Central memory CD8-positive, alpha-beta T cell (primary cell): ENCODE measurements at places on chromosomes 1 and 21.
A peak's percentile ranks its signal among the peaks of the same experiment; 100 is the strongest.

GRCh38 chr21:39648879-39649278, 36.1 kb downstream of the B3GALT5 start:
- no peak overlapping the region for H3K27ac ChIP-seq
- H3K36me3 ChIP-seq, result no peaks in the 10 kb centered on the region
- no peaks in the 10 kb centered on the region for H3K27me3 ChIP-seq
- H3K4me3 ChIP-seq, result no peak overlapping the region
- H3K4me1 ChIP-seq, result no peaks in the 10 kb centered on the region

- no peaks in the 10 kb centered on the region for H3K4me1 ChIP-seq
- no peaks in the 10 kb centered on the region for H3K27me3 ChIP-seq
- no peak overlapping the region for H3K4me3 ChIP-seq
Measured at GRCh38 chr1:119139857-119140176, 636 bp downstream of the WARS2 start.

DNA sequence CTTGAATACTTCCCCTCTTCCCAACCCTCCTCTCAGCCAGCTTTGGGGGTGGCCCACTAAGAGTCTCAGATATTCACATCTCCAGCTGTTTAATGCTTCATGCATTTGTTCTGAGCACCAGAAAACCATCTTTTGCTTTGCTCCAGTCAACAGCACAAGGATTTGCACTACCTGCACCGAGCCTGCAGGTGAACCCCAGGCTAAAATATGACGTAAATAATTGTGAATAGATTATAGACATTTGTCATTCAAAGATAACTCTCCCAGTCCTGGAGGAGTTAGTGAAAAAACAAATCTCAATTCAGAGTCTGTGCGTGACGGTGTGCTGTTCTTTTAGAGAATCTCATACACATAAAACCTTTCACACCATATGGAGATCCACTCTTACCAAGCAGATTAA, 7.4 kb downstream of the CD247 start:
- peak overlapping the region; percentile 27 for H3K4me3 ChIP-seq
- no peaks in the 10 kb centered on the region for H3K27me3 ChIP-seq
- peaks cover 76% of the 10 kb centered on the region for H3K4me1 ChIP-seq
- peaks cover 59% of the 10 kb centered on the region for H3K36me3 ChIP-seq
- no peak for DNase-seq

- no peak for DNase-seq
- no peaks in the 10 kb centered on the region for H3K27me3 ChIP-seq
Measured at GRCh38 chr1:77716065-77716464, 33.6 kb upstream of the ZZZ3 start.

DNA sequence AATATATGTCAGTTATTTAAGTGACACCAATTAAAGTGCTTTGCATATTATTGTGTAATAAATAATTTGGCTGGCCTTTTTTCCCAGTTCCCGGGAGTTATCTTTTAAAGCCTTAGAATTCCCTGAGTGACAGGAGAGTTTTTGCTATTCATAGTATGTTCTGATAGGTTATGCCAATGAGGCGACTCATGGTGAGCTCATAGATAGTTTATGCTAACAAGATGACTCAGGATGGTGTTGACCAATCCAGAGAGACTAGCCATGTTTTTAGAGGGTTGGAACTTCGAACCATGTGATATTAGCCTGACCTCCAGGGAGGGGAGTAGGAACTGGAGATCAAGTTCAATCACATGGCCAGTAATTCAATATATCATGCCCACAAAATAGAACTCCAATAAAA, 310.8 kb downstream of the USP25 start:
- H3K36me3 ChIP-seq, result no peaks in the 10 kb centered on the region
- H3K4me1 ChIP-seq, result no peaks in the 10 kb centered on the region
- DNase-seq, result no peak

DNA sequence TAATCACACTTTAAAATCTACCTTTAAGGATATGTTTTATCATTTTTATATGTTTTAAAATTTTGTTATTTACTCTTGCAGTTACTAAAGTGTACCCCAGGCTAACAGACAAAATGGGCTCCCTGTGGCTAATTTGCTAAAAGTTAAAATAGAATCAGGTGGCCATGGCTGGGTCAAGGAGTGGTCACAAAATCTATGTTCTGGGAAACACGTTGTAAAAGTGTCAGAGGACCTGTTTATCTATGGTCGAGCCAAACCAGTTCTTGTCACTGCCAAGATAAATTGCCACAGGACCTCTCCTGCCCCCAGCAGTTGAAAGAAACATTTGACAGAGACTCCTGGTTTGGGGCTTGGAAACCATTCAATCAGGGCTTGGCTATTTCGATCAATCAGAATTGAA, 21.2 kb upstream of the TTLL7 start:
- DNase-seq, result no peak
- H3K4me3 ChIP-seq, result no peak overlapping the region
- H3K36me3 ChIP-seq, result no peaks in the 10 kb centered on the region
- no peak overlapping the region for H3K27ac ChIP-seq
- peaks cover 5% of the 10 kb centered on the region for H3K27me3 ChIP-seq
- no peaks in the 10 kb centered on the region for H3K4me1 ChIP-seq

GRCh38 chr1:184060316-184060715, 8.8 kb downstream of the TSEN15 start:
- peaks cover 11% of the 10 kb centered on the region for H3K36me3 ChIP-seq
- H3K4me3 ChIP-seq, result no peak overlapping the region
- H3K27ac ChIP-seq, result no peak overlapping the region
- H3K4me1 ChIP-seq, result peaks cover 13% of the 10 kb centered on the region
- no peak for DNase-seq
